Right lung (tissue), 10 donors: ENCODE measurements at places on chromosomes 7 and 10. TPM values are rescaled to one million over a fixed set of nuclear protein-coding genes. Genes with fewer than 3 reads are reported as not detected.

GRCh38 chr7:4279216-4279615, 402.9 kb upstream of the FOXK1 start:
- no peak for DNase-seq

DNA sequence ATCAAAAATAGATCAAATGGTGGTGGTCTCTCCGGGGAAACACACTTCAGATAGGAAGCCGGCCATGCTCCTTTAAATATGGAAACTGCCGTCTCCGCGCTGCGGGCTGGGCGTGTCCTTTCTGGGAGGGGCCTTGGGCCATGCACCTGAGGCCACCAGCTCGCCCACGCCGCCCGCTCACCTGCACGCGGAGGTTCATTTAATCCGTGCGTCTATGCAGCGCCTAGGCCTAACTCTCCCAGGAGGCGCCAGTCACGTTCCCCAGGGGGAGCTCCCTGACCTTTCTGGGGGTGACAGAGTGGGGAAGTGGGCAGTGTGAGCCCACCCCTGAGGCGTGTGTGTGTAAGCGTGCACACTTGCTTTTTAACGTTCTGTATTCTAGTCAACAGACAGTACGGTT, 64.0 kb downstream of the C10orf143 start:
- DNase-seq, result no peak

Gene DOCK4
- polyA plus RNA-seq, result 54.5 TPM

DNA sequence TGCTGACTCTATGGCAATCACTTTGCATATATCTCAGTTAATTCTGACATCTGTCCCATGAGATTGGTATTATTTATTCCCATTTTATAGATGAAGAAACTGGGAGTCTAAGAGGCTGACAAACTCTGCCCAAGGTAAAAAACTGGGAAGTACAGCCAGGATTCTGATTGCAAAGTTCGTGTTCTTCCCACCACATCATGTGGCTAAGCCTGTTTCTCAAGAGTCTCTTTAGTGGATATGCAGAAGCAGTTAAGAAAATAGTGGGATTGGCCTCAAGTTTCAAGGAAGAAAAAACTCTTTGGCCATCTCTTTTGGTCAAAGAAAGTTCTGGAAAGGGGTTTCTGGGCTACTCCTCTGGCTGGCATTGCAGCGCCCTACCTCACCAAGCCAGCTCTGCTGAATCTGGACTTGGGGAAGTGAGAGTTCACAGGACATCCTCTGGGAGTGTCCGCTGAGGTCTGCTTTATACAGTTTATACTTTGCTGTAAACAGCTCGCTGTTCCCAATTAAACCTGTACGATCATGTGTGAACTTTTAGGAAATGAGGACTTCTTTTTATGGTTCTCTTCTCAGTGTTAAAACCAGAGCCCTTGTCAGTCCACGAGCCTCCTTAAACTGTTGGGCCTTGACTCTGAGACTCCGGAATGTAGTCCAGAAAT, 12.2 kb upstream of the BMPR1A start:
- no peak for DNase-seq

DNA sequence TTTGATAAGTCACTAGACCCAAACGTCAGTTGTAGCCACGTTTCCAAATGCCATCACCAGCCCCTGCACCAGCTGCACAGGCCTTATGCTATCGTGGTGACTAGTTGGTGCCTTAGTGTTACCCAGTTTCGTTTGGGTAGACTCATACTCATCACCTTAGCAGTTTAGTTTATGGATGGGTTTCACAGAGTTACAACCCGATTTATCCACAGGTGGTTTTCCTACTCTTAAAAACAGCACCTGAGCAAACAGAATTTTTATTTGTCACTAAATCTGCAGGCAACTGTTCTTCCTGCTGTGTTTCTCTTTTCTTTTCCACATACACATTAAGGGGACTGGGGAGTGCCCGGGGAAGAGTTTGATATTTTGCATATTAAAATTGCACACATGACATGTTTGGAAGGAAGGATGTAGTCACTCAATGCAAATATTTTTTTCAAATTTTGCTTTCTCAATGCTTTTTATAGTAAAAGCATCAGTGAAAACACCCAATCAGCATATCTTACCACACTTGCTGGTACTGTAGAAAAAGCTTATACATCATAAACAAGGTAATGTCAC, 41.6 kb downstream of the PDSS1 start:
- DNase-seq, result no peak

Gene WNT8B
- polyA plus RNA-seq, result 0.08 TPM

DNA sequence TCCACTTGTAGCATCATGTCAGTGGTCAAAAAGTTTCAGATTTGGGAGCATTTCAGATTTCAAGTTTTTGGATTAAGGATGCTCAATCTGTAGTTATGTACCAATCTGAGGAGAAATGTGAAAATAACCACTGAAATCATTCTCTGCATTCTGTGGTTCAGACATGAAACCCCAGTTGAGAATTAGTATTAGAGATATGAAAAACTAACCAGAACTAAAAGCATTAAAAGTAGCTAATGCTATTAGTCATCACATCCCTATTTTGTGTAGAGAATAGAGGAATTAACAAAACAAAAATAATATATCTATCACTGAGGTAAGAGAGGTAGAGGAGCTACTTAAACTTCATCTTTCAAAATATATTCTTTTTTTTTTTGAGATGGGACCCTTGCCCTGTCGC, 28.0 kb downstream of the MICU1 start:
- no peak for DNase-seq

- no peak for DNase-seq
These were observed 8.0 kb downstream of the KLF6 start for GRCh38 chr10:3776796-3777571.

GRCh38 chr10:88116481-88116880, 253.1 kb downstream of the PTEN start:
- no peak for DNase-seq

GRCh38 chr10:10233229-10233628, 784.4 kb upstream of the CELF2 start:
- DNase-seq, result no peak

DNA sequence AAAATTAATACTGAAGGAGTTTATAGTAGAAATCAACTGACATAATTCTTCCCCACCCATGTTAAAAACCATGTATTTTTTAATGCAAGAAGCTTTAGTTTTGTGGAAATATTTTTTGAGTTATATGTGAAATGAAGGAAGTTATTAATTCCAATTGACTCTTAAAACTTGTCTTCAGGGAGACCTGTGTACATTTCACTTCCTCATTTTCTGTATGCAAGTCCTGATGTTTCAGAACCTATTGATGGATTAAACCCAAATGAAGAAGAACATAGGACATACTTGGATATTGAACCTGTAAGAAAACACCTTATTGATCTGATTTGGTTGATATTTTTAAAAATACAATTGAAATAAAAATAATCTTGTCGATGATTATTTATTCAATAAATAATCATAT, 33.3 kb downstream of the CD36 start:
- DNase-seq, result no peak

- DNase-seq, result no peak
These were observed 15.0 kb downstream of the TCAF1 start for GRCh38 chr7:143886826-143887477.

DNA sequence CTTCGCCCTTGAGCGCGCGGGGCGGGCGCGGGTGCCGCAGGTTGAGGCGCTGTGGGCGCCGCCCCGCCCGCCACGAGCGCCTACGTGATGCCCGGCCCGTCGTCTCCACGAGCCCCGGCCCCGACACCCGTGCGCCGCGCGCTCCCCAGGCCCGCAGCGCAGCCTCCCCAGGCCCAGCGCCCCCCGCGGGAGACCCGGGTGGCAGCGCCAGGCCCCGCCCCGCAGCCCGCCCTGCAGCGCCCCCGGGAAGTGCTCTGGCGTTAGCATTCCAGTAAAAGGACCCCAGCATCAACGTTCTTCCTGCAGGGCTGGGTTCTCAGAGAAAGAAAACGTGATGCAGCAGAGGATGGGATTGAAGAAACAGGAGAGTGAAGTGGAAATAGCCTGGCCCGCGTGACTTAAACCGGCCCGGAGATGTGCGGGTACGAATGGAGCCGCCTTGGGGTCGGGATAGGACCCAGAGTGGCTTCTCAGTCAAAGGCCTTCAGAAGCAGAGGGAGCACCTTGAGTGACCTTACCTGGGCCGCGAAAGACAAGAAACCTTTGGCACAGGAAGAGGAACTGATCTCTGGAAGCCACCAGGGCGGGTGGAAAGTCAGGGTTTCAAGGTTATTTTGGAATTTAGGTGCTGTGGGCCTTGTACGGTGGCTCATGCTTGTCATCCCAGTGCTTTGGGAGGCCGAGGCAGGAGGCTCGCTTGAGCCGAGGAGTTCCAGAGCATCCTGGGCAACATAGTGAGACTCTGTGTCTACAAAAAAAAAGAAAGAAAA, 1.8 kb downstream of the PFKP start:
- DNase-seq, result no peak

DNA sequence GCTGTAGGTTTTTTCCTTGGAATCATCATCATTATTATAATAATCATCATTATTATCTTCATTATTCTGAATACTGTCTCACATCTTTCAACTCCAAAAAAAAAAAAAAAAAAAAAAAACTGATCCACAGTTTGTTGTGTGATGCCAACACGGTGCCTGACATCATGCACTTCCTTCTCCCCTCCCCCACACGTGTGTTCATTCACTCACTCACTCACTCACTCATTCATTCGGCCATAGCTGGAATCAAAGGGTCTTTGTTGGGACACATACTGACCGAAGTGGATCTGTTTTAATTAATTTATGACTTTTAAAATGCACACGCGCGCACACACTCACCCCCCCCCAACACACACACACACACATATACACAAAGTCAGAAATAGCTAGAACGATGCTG, 177.8 kb downstream of the PIP4K2A start:
- DNase-seq, result no peak

GRCh38 chr10:121974019-121974534, 940 bp downstream of the NSMCE4A start:
- no peak for DNase-seq

GRCh38 chr10:75959912-75960311, 528.5 kb downstream of the LRMDA start:
- no peak for DNase-seq

DNA sequence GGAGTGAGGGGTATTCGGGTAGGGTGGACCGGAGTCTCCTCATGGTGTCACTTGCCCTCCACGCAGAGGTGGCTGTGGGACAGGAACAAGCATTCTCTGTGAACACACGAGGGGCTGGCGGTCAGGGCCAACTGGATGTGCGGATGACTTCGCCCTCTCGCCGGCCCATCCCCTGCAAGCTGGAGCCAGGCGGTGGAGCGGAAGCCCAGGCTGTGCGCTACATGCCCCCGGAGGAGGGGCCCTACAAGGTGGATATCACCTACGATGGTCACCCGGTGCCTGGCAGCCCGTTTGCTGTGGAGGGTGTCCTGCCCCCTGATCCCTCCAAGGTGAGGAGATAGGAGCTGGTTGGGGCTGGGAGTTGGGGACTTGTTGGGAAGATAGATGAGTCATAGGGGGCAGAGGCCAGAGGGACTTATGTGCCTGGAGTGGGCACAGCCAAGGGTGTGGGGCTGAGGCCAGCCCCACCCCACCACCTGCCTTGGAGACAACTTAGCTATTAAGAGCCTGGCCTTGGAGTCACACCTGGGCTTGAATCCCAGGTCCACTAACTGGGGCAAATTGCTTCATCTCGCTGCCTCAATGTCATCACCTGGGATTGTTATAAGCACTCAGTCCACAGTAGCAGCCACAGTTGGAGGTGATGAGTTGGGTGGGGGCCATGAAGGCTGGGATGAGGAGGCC, 13.9 kb downstream of the FLNC start:
- no peak for DNase-seq

DNA sequence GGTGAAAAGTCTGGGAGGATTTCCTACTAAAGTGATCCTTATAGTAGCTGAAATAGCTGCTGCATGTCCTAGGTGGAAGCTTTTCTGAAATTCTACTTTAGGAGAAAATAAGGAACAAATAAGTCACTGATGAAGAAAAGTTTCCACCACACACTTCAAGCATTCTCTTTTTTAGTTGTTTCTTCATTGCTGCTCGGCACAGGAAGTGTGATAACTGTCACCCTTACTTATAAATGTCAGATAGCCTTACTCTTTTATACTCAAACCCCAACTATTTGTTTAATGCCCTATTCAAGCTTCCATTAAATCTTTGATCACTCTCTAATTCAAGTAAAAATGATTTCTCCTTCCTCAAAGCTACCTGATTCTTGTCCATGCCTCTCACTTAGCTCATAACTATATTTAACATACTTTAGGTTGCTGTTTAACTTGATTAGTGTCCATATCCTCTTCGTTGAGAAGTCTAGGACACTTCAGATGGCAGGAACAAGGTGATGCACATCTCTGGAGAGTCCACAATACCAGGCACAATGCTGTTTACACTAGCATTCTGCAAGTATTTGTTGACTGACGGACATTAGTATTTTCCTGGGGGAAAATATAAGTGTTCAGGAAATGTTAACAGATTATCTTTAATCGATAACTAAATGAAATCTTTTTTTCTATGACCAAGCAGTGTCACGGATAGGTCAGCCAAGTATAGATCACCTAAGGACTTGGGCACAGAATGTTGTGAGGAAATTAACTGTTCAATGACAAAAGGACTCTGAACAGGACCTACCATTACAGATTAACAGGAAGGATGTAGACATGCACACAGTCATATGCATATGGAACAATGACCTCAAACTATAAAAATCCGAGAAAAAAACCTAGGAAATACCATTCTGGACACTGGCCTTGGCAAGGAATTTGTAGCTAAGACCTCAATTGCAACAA, 67.4 kb downstream of the ZNF438 start:
- DNase-seq, result no peak

GRCh38 chr10:108789919-108790318, 1133.4 kb downstream of the XPNPEP1 start:
- no peak for DNase-seq

DNA sequence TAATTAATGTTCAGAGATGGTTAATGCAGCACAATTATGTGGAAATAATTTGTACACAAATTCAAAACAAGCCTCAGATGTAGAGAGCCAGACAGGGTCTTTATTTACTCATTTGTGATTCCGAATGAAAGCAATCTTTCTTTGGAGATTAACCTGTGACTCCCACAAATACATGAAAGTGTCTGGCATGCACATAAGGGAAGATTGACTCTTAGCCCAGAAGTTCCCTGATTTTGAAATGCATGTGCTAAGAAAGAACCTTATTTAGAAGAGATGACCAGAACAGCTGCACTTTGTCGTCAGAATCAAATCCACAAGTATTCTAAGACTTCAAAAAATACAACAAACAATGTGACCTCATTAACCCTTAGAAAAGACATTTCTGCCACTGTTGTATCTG, 45.1 kb downstream of the RNLS start:
- DNase-seq, result peak; percentile 75

Gene NEUROG3
- polyA plus RNA-seq, result 0.17 TPM

- peak; percentile 65 for DNase-seq
These were observed 121.6 kb downstream of the EGFR start for GRCh38 chr7:55140221-55140940.
